ENCODE measurements at places on chromosomes 1 and 21. TPM values are rescaled to one million over a fixed set of nuclear protein-coding genes. Genes with fewer than 3 reads are reported as not detected.

The MAP1LC3C gene
- total RNA-seq, result 0.63 TPM

The ZZZ3 gene
- 53.8 TPM for total RNA-seq

GRCh38 chr1:9643351-9644256, 7.9 kb upstream of the PIK3CD start:
- DNase-seq, result no peak

- DNase-seq, result peak; percentile 12
Observed at GRCh38 chr1:5913078-5913845, 79.0 kb downstream of the NPHP4 start.

DNA sequence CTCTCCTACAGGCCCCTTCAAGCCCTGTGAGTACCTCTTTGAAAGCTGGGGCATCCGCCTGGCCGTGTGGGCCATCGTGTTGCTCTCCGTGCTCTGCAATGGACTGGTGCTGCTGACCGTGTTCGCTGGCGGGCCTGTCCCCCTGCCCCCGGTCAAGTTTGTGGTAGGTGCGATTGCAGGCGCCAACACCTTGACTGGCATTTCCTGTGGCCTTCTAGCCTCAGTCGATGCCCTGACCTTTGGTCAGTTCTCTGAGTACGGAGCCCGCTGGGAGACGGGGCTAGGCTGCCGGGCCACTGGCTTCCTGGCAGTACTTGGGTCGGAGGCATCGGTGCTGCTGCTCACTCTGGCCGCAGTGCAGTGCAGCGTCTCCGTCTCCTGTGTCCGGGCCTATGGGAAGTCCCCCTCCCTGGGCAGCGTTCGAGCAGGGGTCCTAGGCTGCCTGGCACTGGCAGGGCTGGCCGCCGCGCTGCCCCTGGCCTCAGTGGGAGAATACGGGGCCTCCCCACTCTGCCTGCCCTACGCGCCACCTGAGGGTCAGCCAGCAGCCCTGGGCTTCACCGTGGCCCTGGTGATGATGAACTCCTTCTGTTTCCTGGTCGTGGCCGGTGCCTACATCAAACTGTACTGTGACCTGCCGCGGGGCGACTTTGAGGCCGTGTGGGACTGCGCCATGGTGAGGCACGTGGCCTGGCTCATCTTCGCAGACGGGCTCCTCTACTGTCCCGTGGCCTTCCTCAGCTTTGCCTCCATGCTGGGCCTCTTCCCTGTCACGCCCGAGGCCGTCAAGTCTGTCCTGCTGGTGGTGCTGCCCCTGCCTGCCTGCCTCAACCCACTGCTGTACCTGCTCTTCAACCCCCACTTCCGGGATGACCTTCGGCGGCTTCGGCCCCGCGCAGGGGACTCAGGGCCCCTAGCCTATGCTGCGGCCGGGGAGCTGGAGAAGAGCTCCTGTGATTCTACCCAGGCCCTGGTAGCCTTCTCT, 23.5 kb downstream of the UBE2T start:
- peak; percentile 11 for DNase-seq

DNA sequence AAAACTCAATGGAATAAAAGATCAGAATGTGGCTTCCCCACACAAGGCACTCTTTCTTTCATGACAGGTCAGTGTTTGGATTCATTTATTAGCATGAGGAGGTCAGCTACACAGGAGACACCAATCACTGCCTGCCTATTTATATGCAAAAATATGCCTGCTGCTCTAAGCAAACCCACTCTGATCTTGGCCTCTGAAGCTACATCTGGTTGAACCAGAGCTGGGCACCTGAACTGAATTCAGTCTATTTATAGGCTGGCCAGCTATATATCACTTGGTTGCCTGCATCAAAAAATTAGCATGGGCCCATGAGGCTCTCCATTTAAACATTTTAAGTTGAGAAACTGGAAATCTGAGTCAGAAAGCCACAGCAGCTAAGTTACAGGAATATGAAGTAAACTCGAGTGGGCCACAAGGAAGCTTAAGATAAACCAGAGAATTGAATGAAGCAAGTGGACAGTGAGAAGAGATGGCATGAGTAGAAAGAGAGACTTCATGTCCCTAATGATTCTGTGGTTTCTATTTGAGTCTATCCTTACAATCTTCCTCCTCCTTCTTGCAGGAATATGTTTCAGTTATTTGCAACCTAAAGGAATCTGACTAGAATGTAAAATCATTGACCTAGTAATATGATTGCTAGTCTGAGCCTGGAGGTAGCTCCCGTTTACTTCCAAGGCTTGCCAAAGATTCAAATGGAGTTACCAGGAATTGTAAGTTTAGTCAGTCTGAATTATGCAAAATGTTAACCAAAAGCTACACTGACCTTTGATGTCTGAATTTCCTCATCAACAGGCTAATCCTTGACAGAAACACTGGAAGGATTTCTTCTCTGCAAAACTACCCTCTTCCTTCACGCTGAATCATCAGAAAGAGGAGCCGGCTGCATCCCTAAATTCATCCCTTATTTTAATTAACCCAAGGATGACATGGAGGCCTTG, 17.7 kb downstream of the DDAH1 start:
- DNase-seq, result no peak

DNA sequence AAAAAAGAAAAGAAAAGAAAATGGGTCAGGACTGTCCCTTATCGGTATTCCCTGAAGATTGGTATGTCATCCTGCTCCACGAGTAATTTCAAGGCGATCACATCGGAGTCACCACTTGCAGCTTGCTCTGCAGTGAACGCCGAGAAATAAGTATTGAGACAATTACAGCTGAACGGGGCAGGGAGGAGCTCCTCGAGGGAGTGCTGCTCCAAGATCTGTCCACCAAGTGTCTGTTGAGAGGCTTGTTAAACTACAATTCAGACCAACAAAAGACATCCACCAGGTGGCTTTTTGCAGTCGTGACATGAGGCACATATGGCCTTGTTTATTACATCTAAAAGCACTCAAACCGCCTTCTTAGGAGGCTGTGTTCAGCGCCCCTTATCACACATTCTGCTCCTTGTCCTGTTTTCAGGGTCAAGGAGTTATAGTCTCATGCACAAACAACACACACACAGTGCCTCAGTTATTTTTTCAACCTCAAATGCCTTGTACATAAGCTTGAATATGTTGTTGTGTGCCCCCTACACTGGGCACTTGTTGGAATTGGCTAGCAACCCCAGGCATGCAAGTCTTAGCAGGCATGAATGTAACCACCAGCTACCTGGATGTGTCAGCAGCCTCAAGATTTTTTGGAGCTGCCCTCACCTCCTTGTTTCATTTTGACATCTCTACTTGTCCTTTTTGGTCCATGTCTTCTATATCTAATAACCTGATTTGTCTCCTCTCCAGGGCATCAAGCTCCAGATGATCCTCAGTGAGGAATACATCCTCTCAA, 13.0 kb upstream of the CD48 start:
- DNase-seq, result no peak
